ENCODE measurements at places on chromosomes 1 and 21. TPM values are rescaled to one million over a fixed set of nuclear protein-coding genes. Genes with fewer than 3 reads are reported as not detected.

GPR61 gene
- total RNA-seq: 0.76 TPM

AVPR1B gene
- not detected for total RNA-seq

RYR2 gene
- total RNA-seq: 47.0 TPM

OR10Z1 gene
- total RNA-seq: not detected

DRAXIN gene
- 111 TPM for total RNA-seq

EFHD2 gene
- total RNA-seq: 2.6 TPM

KCNA2 gene
- 19.7 TPM for total RNA-seq

AMY1B gene
- total RNA-seq: not detected

NUP210L gene
- total RNA-seq: 0.10 TPM

SRRM1 gene
- 113 TPM for total RNA-seq

SPATA17 gene
- total RNA-seq: 0.78 TPM

All from glutamatergic neuron (in vitro differentiated cells).